ENCODE measurements at places on chromosomes 2 and 18. TPM values are rescaled to one million over a fixed set of nuclear protein-coding genes. Genes with fewer than 3 reads are reported as not detected.

DNA sequence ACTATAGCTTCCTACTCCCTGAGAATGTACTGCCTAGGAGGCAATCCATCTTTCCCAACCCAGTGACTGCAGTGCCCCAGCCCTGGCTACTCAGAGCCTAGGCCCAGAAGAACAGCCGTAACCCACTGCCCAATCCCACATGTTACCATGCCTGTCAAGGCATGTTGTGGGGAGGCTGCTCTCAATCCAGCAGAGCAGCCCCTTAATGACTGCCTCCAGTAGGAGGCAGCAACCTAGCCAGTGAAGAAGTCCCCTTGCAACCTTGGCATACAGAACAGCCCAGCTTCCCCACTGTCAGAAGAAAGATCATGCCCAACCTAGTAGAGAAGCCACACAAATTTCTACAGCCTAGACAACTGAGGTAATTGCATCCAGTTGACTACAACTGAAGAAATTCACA is 44.2 kb upstream of the CDH7 start:
- no peaks in the 10 kb centered on the region for H3K36me3 ChIP-seq
- H3K27me3 ChIP-seq, result no peaks in the 10 kb centered on the region
- H3K4me3 ChIP-seq, result no peak overlapping the region
- no peak overlapping the region for H3K27ac ChIP-seq
- DNase-seq, result no peak

DNA sequence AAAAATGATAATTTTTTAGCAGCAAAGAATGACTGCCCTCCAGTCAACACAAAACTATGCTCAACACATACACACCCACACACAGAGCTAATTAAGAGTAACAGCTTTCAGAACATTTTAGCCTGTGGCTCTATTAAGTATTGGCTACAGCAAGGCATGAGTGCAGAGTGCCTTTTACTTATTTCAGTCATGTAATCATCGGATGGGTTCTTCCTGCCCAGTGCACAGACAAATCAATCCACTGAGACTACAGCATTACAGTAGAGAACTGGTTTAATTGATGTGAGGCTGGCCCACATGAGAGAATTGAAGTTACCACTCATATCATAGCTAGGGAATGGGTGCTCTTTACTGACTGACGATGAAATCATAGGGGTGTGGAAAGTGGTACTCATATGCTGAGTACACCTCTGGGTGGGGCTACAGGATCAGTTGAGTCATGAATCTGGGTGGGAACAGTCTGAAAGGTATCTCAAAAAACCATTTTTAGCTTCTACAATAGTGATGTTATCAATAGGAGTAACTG is 241.0 kb downstream of the FSIP2 start:
- no peak overlapping the region for H3K4me3 ChIP-seq
- peak overlapping the region; percentile 37 for H3K27ac ChIP-seq
- H3K36me3 ChIP-seq, result no peaks in the 10 kb centered on the region
- H3K27me3 ChIP-seq, result no peaks in the 10 kb centered on the region
- no peak for DNase-seq
- no peaks in the 10 kb centered on the region for H3K4me1 ChIP-seq

- H3K27me3 ChIP-seq, result no peaks in the 10 kb centered on the region
- DNase-seq, result no peak
- H3K4me1 ChIP-seq, result no peaks in the 10 kb centered on the region
These were observed 81.5 kb downstream of the BCL2 start for GRCh38 chr18:63237881-63238692.

The DLX1 gene
- total RNA-seq, result not detected

GRCh38 chr2:240128608-240129145 is 7.4 kb downstream of the COPS9 start:
- DNase-seq, result no peak
- no peaks in the 10 kb centered on the region for H3K36me3 ChIP-seq
- H3K27ac ChIP-seq, result no peak overlapping the region
- no peaks in the 10 kb centered on the region for H3K27me3 ChIP-seq

- peak overlapping the region; percentile 35 for H3K27ac ChIP-seq
- H3K4me3 ChIP-seq, result no peak overlapping the region
- no peaks in the 10 kb centered on the region for H3K36me3 ChIP-seq
- H3K4me1 ChIP-seq, result peaks cover 10% of the 10 kb centered on the region
These were observed 73.1 kb downstream of the RTN4 start for GRCh38 chr2:54977149-54977548.

DNA sequence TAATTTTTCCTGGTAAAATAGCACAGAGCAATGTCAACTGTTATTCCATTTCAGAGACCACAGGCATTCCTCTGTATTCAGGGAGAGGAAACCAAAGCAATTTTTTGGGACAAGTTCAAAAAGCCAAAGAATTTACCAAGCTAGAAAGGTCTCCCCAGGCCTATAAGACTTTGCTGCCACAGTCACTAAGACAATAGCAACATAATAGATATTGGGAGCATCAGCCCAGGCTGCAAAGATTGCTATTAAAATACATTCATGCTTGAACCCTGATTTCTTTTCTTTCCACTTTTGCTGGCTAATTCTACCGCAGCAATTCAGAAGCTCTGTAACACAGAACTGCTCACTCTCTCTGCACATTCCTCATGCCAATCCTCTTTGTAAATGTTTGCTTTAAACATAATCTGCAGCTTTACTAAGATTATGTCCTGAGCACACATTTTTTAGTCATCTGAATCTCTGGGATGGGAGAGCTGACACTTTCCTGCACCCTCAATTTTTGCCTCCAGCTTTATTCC is 76.3 kb downstream of the CLHC1 start:
- no peak overlapping the region for H3K4me3 ChIP-seq
- no peak for DNase-seq
- peak overlapping the region; percentile 68 for H3K27ac ChIP-seq
- H3K36me3 ChIP-seq, result no peaks in the 10 kb centered on the region
- peaks cover 16% of the 10 kb centered on the region for H3K4me1 ChIP-seq

- H3K4me3 ChIP-seq, result no peak overlapping the region
- no peak for DNase-seq
- no peaks in the 10 kb centered on the region for H3K36me3 ChIP-seq
- no peaks in the 10 kb centered on the region for H3K27me3 ChIP-seq
These were observed 3.9 kb upstream of the C2orf72 start for GRCh38 chr2:231033147-231034132.

The RBMS1 gene
- 65.9 TPM for total RNA-seq

The AQP12A gene
- not detected for total RNA-seq

- peak overlapping the region; percentile 65 for H3K27ac ChIP-seq
- peak overlapping the region; percentile 81 for H3K4me3 ChIP-seq
- H3K36me3 ChIP-seq, result no peaks in the 10 kb centered on the region
- DNase-seq, result peak; percentile 18
These were observed 530 bp downstream of the GALNT1 start for GRCh38 chr18:35581898-35582641.

The DSG2 gene
- total RNA-seq, result 25.0 TPM

The FIGLA gene
- total RNA-seq, result not detected

- H3K27me3 ChIP-seq, result no peaks in the 10 kb centered on the region
- DNase-seq, result no peak
- no peaks in the 10 kb centered on the region for H3K36me3 ChIP-seq
- H3K27ac ChIP-seq, result no peak overlapping the region
- H3K4me3 ChIP-seq, result no peak overlapping the region
These were observed 83.2 kb downstream of the DDX1 start for GRCh38 chr2:15674637-15675455.

The C18orf54 gene
- total RNA-seq, result 3.1 TPM

- no peaks in the 10 kb centered on the region for H3K36me3 ChIP-seq
- H3K4me3 ChIP-seq, result no peak overlapping the region
- no peak overlapping the region for H3K27ac ChIP-seq
- DNase-seq, result no peak
- H3K4me1 ChIP-seq, result no peaks in the 10 kb centered on the region
These were observed 597.0 kb upstream of the NRXN1 start for GRCh38 chr2:51628917-51629316.

- no peaks in the 10 kb centered on the region for H3K27me3 ChIP-seq
- H3K27ac ChIP-seq, result no peak overlapping the region
- H3K4me3 ChIP-seq, result no peak overlapping the region
- H3K36me3 ChIP-seq, result no peaks in the 10 kb centered on the region
These were observed 632.3 kb downstream of the LRP1B start for GRCh38 chr2:141498561-141498960.

The NCKAP5 gene
- total RNA-seq, result 3.3 TPM

DNA sequence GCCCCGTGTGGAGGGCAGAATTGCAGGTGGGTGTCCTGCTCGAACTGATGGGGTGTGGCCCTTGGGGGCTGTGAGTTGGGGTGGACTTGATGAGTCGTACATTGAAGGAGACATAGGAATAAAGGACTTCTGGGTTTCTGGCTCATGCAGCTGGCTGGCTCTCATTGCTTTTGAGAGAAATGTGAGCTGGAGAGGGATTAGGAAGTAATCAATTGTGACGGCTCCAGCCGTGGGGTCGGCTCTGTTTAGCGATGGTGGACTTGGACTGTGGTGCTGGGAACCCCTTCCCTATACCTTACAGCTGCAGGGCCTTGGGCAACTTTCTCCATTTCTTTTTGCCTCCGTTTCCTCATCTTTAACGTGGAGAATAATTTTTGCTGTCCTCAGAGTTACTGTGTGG is 9.2 kb downstream of the IMPA2 start:
- H3K4me1 ChIP-seq, result no peaks in the 10 kb centered on the region
- DNase-seq, result no peak
- H3K36me3 ChIP-seq, result no peaks in the 10 kb centered on the region
- H3K27ac ChIP-seq, result no peak overlapping the region

DNA sequence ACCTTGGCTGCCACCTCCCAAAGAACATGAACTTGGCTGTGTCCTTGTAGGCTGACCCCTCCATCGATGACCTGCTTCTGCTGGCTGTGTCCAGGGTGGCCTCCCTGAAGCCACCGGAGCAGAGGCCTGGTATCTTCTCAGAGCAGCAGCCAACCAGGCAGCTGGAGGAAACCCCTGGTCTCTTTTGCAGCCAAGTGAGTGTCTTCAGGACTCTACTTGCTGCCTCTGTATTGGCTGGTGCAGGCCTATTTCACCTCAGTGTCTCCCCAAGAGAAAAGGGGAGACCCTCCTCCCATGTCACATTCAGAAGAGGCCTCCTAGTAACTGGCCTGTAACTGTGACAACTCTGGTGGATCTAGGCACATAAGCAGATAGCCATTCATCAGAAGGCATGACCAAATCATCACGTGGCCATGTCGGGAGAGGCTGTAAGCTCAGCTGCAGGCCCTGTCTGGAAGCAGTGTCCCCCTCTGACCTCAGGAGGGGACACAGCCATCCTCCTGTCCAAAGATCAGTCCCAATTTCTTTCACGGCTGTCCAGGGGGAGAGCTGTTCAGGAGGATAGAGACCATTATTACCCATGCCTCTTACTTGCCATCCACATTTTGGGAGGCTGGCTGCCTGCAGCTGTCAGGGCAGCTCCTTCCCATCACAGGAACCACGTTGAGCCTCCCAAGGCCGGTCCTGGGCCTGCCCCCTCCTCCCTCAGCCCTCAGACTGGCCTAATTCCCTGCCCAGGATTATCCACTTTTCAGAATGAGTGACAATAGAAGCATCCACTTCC is 20.9 kb upstream of the ROCK2 start:
- DNase-seq, result no peak
- no peaks in the 10 kb centered on the region for H3K27me3 ChIP-seq
- no peak overlapping the region for H3K27ac ChIP-seq

All from uterus (tissue), 4 donors.